ENCODE measurements at places on chromosomes 2 and 18.

DNA sequence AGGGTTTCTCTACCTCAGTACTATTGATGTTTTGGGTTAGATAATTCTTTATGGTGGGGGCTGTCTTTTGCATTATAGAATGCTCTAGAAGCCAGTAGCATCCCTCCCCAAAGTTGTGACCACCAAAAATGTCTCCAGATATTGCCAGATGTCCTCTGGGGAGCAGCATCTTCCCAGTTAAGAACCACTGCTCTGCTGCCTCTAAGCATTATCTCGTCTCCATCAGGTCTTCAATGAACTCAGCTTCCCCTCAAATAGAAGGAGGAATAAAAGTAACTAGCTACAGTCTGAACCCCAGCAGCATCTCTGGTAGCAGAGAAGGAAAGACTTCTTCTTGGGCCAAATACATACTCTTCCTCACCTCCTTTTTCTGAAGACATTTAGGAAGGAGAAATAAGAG, 244.1 kb downstream of the AGPS start:
- DNase-seq = no peak

GRCh38 chr18:21262244-21262643, 20.2 kb downstream of the GREB1L start:
- no peak for DNase-seq

GRCh38 chr2:133553838-133554408, 14.3 kb downstream of the NCKAP5 start:
- DNase-seq = no peak

DNA sequence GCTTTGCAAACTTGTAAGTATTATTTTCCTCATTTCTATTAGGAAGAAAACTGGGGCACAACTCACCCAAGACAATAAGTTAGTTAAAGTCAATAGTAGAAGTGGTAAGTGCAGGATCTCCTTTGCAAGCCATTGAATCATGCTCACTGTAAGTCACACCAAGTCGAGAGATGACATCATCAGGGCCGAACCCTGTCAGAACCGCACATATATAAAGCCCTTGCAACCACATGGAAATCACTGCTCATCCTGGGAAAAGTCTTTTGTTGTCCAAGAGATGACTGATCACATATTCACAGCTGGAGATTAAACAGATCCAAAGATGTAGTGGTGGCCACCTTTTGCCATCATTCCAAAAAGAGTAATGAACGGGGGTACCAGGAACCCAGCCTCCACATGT, 484.8 kb upstream of the ID2 start:
- DNase-seq = no peak

DNA sequence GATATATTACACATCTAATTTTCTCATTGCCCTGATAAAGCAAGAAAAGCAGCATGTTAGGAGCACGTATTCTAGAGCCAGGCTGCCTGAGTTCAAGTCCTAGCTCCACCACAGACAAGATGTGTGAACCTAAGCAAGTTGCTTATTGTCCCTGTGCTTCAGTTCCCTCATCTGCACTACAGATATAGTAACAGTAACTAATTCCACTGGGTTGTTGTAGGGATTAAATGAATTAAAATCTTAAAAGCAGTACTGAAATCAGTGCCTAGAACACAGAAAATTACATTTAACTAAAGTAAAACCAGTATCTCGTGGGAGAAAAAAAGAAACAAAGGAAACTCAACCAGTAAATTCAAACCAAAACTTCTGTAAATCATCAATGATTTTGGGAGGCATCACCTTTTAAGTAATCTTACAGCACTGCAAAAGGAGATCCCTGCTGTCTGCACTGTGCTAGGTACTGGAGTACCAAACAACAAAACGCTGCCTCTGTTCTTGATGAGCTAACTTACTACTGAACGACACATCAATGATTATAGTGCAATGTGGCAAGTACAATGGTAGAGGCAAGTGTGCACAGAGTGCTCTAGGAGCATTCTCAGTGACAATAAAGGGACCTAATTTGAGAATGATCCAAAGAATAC, 7.9 kb downstream of the MAP3K2 start:
- DNase-seq = no peak

GRCh38 chr2:233010569-233011267, 2.3 kb downstream of the NGEF start:
- DNase-seq = no peak

GRCh38 chr18:58562999-58563667, 65.8 kb downstream of the ALPK2 start:
- no peak for DNase-seq

- no peak for DNase-seq
These were observed 779 bp upstream of the TRIB2 start for GRCh38 chr2:12716032-12716281.

- DNase-seq = no peak
These were observed 57.0 kb downstream of the SH3RF3 start for GRCh38 chr2:109185821-109186570.

DNA sequence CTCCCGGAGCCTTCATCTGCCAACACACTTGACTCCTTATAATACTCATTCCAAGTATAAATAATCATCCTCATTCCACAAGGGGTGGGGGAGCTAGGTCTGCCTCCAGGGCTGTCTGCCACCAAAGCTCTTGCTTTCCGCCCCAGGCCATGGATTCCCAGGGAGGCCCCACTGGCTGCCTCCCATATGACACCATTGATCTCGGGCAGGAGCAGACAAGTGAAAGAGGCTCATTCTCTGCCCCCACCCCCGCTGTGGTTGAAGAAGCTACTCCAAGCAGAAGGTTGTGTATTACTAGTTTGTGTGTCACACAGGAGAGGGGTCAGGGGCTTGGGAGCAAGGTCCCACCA, 99.5 kb downstream of the MRO start:
- DNase-seq = no peak

DNA sequence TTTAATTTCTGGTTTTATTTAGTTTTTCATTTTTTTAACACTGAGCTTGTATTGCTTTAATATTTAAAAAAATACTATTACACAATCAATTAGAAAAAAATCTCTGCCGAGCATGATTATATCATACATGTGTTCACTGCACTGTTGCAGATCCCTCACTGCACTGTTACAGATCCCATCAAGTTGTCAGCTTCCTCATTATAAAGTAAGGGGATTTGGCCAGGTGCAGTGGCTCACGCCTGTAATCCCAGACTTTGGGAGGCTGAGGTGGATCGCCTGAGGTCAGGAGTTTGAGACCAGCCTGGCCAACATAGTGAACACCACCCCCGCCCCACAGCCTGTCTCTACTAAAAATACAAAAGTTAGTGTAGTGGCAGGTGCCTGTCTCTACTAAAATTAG, 33.0 kb upstream of the METTL21A start:
- no peak for DNase-seq

- no peak for DNase-seq
These were observed 113.6 kb downstream of the PDCL3 start for GRCh38 chr2:100676346-100676745.

DNA sequence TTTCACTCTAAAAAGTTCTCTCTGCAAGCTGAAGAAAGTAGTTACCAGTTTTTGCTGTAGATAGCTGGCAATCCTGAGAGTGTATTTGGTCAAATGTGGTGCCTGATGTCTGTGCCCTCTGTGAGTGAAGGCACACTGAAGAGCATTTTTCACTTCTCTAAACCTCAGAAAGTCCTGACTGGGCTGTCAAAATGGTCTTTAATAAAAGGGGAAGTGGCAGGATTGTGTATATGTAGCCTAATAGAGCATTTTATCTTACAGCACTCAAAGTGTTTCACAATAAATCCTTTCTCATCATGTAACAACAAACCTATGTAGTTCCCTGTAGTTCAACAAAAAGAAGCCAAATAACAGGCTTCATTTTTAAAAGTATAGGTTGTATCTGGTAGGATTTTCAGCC, 1552.3 kb upstream of the SLC39A10 start:
- DNase-seq = no peak

DNA sequence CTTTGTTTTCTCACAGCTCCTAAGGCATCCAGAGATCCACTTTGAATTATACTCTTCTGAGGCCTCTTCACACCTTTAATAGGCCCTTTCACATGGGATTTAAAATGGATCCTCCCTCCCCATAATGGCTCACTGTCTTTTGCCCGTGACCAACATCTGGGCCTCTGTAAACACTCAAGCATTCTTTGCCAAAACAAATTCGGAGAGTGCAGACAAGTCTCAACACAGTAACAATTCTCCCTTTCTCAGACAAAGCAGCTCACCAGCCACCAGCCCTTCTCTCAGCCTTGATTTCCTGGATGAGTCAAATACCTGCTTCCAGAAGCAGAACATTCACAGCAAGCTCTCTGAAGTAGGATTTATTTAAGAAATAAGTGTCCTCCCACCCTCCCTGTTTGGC, 14.0 kb upstream of the IMP4 start:
- no peak for DNase-seq

DNA sequence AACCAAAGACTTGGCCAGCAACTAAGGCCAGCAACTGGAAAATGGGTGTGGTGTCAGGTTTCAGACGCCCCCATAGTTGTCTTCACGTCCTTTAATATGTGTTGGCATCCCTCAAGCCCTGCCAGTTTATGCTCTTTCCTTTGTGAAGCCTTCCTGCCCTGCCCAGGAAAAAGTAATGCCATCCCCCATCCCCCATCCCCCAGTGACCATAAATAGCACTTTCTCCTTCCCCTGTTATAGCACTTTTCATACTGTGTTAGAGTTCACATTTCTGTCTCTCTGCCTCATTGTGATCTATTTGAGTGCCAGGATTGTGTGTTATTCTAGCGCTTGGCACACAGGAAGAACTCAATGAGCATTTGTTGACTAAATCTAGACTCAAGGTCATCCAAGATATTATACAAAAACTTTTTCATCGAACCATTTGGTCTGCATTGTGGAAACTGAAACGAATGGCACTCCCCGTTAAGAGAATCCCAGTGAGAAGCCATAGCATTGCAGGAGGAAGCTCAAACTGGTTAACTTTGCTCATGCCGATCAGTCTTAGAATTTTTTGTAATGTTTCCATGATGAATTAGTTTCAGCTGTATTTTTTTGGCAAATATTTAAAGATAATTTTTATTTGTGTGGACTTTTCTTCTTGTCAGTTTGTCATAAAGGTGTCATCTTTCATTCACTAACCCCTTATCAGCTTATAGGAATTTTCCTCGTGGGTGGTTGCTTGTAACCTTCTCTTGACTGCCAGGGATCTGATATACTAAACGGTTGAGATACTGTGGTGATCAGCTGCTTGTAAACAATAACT, 15.7 kb downstream of the CRIM1 start:
- no peak for DNase-seq

DNA sequence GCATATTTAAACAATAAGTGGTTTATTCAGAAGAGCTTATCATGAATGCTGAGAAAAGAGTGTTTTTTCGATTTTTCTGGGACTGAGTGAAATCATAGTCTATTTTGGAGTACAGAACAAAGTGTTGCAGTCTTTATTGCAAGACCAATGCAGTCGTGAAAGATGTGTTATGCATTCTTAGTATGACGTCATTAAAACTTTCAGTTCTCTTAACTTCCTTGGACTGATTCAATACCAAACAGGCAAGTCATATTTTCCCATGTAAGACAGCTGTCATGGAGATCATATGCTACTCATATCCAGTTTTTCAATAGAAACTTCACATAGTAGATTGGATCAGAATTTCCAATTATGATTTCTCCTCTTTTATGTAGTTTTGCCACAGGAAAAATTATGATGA, 92.6 kb downstream of the RIT2 start:
- DNase-seq = no peak

GRCh38 chr2:76808732-76809131, 713.4 kb downstream of the LRRTM4 start:
- DNase-seq = no peak

DNA sequence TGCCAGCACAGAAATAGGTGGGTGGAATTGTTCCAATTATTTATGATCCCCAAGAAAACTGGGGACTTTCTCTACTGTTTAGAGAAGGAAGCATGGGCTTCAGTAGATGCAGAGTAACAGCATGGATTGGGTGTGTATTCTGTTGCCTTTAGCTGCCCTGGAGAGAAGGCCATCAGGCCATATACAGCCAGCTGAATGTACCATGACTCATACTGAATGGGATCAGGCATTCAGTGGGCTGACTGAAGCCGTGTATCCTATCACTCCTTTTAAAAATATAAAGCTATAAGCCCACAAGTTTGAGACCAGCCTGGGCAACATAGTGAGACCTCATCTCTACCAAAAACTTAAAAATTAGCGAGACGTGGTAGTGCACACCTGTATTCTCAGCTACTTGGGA, 16.7 kb upstream of the PLEKHM3 start:
- DNase-seq = no peak

- no peak for DNase-seq
These were observed 89.1 kb downstream of the HS1BP3 start for GRCh38 chr2:20561637-20562454.

Measured in NCI-H2029 (cell line).